ENCODE measurements at places on chromosomes 7 and 10.

DNA sequence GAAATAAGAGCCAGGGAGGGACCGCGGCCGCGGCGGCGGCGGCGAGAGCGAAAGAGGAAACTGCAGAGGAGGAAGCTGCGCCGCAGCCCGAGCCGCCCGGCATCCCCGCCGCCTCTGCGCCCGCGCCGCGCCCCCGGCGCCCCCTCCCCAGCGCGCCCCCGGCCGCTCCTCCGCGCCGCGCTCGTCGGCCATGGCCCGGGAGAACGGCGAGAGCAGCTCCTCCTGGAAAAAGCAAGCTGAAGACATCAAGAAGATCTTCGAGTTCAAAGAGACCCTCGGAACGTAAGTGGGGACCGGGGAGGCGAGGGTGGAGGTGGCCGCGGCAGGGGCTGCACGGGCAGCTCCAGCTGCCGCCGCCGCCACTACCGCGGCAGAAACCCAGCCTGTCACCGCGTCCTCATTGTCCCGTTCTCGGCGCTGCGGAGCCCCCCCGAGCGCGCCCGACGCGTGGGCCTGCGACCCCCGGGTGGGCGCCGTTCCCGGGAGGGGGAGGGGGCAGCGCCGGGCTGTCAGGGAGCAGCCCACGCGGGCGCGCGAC lies 351 bp downstream of the CAMK1D start:
- DNase-seq: no peak

GRCh38 chr7:154753226-154753625 lies 249.7 kb downstream of the PAXIP1 start:
- no peak for DNase-seq

DNA sequence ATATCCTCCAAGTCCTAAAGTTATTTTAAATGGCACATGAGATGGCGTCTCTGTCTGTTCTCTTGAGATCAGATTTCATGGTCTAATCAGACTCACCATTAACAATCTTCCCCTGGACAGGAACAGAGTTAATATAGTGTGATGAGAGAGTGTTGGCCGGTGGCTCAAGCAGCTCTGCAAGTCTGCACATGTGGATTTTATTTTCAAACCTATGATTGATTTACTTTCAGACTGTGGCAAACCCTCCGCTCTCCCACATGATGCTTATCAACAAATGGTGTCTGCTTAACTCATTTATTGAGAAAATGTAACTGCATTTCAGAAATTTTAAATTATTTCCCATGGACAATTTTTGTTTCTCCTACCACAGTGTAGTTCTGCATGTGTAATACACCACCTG lies 46.5 kb upstream of the HGF start:
- DNase-seq: no peak

- no peak for DNase-seq
Observed at GRCh38 chr7:95794917-95795515, 22.7 kb downstream of the DYNC1I1 start.

DNA sequence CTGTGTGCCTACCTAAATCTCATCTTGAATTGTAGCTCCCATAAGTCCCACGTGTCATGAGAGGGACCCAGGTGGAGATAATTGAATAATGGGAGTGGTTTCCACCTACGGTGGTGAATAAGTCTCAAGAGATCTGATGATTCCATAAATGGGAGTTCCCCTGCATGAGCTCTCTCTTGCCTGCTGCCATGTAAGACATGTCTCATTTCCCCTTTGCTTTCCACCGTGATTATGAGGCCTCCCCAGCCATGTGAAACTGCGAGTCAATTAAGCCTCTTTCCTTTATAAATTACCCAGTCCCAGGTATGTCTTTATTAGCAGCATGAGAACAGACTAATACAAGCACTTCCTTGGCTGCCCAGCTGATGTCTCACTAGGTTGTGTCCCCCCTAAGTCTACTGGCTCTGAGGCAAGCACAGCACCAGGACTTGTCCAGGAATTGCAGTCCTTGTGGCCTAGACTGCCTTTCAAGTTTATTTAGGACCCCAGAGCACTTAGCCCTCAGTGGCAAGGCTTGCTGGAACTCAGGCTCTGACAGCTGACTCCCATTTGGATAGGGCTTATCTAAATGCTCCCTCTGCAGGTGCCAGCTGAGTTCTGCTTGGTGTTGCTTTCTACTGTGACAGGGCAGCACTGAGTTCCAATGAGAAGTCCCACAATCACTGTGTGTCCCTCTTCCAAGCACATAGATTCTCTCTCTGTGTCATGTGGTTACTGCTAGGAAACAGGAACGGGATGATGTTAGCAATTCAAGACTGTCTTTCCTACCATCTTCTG lies 59.0 kb upstream of the TAS2R16 start:
- no peak for DNase-seq

GRCh38 chr10:49627644-49628247 lies 13.9 kb downstream of the CHAT start:
- peak; percentile 62 for DNase-seq

GRCh38 chr7:151404216-151405011 lies 5.4 kb downstream of the WDR86 start:
- no peak for DNase-seq

DNA sequence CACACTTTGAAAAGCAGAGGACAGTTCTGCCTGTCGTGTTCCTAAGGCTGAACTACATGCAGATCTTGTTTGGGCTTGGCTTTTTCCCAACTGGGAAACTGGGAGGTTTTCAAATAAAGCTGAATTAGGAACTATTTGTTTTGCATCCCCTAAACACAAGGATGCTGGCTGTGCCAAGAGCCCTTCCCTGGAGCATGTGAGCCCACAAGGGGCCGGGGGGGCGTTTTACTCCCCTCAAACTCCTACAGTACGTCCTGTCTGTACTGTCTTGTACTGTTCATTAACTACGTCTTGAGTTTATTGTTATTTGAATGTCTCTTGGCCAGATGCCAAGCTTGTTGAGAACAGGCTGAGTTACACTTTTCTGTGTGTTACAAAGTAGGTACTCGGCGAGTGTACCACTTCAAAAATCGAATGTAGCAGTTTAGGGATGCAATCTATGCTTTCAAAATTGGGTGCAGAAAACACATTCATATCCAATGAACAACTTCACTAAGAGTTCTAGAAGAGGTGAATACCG lies 94.9 kb downstream of the GFRA1 start:
- DNase-seq: no peak

DNA sequence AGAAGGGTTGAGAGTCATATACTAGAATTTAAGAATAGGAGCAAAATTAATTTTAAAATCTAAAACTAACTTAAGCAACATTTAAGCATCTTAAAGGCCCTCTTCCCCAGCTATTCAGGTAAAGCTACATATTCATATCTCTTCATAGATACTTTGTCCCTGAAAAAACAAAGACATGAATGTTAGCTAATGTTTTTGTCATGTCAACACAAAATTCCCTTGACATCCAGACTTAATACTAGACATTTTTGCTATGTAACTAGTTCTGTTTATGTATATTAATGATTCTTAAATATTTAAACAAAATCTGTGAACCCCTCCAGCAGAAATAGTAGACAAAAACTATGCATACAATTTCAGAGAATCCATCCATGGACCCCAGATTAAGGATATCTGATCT lies 43.5 kb downstream of the BAZ1B start:
- no peak for DNase-seq

DNA sequence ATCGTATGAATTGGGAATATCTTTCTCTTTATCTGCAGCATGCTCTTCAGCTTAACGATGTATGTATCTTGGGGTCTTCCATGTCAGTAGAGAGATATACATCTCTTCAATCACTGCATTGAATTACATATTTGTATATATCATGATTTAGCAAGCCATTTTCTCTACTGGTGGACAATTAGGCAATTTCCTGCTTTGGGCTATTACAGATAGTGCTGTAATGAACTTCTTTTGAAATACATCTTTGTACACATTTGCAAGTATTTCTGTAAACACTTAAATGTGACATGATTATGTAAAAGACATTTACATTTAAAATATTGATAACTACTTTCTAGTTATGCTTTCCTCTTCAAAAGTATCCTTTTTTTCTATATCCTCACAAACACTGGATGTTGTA lies 199.0 kb downstream of the PPP1R9A start:
- no peak for DNase-seq

DNA sequence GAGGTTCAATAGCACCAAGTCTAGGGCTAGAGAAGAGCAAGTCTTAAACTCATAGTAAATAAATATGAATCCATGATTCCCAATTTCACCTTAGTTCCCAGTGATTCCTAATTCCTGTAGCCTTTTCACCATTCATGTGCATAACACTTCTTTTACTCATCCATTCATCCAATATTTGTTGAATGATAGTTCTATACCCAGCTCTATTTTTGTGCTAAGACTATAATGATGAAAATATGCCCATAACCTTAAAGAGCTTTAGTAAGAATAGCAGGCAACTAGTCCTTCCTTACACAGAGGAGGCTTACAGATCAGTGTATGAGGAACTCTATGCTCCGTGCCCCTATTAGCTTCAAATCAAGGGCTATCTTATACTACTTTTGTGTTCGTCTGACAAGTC lies 280.2 kb upstream of the CHRM2 start:
- no peak for DNase-seq

DNA sequence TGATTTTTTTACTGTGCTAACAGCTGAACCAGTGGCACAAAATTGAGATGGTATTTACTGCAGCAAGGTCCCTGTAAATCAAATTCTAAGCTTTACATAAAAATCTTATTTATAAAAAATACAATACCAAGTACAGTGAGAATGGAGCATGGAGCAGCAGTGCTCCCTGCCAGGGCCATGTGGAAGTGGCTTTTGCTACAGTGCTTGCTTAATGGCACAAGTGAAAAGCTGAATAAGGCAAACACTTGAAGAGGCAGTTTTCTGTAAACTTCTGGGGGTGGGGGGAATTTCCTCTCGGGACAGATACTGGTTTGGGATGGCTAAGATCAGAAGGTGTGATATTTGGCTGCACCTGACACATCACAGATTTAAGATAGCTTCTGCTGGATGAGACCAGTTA lies 27.5 kb downstream of the AP3M1 start:
- no peak for DNase-seq

DNA sequence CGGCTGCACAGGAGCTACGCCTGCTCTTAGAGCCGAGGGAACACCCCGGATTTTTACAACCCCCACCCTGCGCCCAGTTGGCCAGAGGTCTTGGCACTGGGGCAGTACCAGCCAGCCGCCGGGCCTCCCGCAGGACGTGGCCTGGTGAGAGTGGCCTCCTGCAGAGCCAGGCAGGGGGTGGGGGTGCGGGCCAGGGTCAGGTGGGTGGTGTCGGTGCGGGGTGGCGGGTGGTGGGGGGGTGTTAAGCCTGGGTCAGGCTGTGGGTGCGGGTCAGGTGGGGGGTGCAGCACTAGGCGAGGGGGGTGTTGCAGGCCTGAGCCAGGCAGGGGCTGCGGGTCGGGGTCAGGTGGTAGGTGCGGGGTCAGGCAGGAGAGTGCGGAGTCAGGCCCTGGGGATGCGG lies 647 bp downstream of the ECHS1 start:
- DNase-seq: no peak

GRCh38 chr7:28258240-28258639 lies 77.6 kb upstream of the JAZF1 start:
- DNase-seq: no peak

DNA sequence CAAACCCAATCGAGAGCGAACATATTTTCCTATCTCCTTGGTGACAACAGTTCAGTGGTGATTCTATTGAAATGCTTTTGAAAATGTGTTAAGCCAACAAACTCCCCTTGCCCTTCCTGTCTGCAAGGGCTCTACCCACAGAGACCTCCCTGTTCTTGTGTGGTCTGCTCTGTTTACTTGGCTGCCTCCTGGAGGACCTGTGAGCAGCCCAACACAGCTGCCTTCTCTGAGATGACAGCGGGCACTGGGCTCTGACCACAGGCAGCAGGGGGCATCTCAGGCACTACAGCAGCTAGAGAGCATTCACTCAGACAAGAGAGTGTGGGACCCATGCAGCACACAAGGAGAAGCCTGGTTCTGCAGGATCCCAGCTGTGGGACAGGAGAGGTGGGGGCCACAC lies 416.4 kb downstream of the TCERG1L start:
- DNase-seq: no peak

DNA sequence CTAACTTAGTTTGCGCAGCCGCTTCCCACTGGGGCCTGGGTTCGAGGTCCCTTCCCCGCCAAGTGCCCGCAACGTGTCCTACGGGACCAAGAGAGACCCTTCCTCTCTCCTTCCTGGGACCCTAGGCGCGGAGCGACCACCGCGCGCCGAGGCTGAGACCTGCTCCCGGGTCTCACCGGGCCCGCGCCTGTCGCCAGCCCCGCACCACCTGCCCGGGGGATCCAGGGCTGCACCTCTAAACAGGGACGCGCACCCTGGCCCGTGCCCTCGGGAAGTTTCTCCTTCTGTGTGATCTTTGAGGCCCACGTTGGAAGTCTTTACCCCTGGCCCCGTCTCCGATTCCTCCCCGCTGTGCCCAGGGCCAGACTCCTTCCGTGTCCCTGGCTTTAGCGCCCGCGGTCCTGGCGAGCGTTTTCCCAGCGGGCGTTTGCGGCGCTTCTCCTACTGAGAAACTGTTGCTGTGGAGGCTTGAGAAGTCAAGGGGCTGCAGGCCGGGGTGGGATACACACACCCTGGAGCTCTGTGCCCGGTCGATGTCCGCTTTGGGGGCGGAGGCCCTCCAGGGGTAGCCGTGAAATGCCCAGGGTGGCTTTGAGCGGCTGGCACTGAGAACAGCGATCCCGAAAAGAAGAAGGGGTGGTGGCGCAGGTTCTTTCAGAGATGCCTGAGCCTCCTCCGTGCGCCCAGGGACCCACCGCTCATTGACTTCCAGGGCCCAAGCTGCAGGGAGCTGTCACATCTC lies 575 bp downstream of the PLPP4 start:
- DNase-seq: no peak

GRCh38 chr7:135930565-135931461 lies 46.3 kb downstream of the MTPN start:
- DNase-seq: no peak

GRCh38 chr10:84221916-84222315 lies 3.4 kb downstream of the LRIT2 start:
- no peak for DNase-seq

- DNase-seq: no peak
Observed at GRCh38 chr10:131024259-131025131, 287.0 kb downstream of the TCERG1L start.

DNA sequence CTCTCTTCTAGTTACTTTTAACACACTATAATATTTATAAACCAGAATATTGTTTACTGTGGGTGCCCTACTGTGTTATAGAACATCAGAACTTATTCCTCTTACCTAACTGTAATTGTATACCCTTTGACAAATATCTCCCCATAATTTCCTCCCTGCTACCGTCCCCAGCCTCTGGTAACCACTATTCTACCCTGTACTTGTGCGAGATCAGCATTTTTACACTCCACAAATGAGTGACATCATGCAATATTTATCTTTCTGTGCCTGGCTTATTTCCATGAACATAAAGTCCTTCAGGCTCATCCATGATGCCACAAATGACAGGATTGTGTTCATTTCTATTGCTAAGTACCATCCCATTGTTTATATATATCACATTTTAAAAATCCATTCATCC lies 139.8 kb upstream of the RSU1 start:
- DNase-seq: no peak

DNA sequence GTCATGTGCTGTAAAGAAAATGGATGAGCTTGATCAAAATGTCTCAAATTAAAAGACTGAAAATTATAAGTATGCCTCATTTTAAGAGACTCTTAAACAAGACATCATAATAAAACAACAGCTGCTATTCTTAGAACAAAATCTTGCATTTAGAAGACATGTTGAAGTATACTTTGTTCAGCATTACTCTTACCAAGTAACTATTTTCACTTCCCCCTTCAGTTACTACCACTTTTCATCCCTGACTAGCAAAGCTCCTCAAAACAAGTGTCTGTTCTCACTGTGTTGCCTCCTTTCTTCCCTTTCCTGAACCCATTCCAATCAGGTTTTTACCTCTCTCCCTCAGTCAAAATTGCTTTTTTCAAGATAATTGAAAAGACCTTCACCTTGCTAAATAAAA lies 31.6 kb downstream of the ELAPOR2 start:
- no peak for DNase-seq

Measured in posterior vena cava (tissue), 2 donors.